ENCODE measurements at places on chromosomes 2 and 18.

DNA sequence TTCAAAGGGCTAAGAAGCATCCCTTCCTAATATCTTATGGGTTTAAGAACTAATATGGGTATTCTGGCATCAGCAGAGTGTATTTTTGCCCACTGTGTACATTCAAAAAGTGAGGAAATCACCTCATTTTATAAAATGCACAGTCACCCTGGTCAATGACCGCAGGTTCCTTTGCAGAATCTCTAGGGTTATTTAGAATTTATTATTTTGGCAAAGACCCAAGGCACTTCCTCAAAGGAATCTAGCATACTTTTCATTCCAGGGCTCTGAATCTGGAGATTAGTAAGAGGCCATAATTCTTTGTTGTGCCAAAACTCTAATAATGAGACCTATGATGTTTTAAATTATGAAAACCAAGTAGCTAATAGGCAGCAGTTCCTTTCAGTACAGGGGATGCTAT, 27.2 kb upstream of the CDH2 start:
- no peak for ATAC-seq

DNA sequence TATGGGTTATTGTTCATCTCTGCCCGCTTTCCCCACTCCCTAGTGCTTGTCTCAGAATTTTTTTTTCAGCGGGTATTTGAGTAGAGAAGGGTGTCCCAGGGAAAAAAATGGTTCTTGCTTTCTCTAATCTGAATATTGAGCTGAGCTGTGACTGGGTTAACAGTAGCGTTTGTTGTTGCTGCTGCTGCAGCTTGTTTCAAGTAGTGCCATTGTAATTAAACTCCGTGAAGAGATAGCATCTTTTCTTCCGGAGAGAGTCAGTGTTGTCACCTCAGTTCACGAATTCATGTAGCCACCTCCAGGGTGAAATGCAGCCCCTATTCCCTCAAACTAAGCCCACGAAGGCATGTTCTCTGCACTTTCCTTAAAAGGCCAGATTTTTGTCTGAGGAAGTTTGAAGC, 1.5 kb upstream of the AAK1 start:
- ATAC-seq: no peak

DNA sequence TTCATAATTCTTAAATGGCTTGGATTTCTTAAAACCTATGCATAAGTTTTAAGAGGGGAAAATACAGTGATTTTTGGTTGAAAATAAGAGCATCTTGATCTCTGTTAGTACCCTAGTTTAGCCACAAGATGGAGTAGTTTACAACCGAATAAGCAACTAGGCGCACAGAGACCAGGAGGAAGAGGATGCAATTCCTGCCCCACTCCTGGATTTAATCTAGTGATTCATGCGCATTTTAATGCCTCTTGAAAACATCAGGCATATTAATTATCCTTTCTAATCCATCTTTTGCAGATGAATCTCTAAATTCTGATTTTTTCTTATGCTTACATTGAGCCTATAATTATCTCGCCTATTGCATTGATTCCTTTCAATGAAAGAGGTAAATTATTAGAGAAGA, 76.7 kb downstream of the MRPS9 start:
- ATAC-seq: no peak

- ATAC-seq: peak; percentile 10
Observed at GRCh38 chr2:39512941-39513340, 75.9 kb upstream of the MAP4K3 start.

GRCh38 chr2:80068038-80068731, 236.4 kb downstream of the LRRTM1 start:
- ATAC-seq: no peak

GRCh38 chr18:80194874-80195570, 52.3 kb downstream of the PARD6G start:
- peak; percentile 86 for ATAC-seq

GRCh38 chr18:54946149-54946581, 13.1 kb downstream of the CCDC68 start:
- peak; percentile 87 for ATAC-seq

- ATAC-seq: no peak
Observed at GRCh38 chr2:56348392-56349210, 164.8 kb downstream of the CCDC85A start.

DNA sequence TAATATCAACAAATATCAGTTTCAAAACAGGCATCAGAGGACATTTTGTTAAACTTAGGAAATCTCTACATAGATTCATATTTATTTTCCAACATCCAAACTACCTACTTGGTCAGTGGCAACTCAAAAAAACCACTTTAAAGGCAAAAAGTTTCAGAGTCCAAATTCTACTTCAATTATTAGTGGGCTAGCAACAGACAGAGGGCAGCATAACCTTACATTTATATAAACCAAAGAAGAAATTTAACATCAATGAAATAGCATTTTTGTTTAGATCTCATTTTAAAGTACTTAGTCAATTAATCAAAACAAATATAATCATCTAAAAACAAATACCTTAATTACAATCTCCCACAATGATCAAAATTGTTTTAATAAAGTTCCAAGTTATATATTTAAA, 33.3 kb downstream of the RTTN start:
- ATAC-seq: no peak

DNA sequence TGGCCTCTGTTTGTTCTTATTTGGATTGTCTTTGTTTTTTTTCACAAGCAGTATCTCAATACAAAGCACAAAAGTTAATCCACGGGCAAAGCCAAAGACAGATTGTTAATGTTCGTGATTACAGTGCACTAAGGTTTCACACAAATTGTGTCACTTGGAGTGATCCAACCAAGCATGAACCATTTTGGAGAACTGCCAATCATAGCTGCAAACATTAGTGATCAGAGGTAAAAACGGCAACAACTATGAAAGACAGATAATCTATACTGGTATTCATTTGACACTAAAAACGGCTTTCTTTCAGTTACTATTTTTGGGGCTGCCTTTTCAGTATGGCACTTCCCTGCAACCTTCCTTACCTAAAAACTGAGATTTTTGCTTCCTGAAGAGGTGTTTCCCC, 213.1 kb upstream of the GULP1 start:
- ATAC-seq: no peak

- no peak for ATAC-seq
Observed at GRCh38 chr2:120920454-120921148, 184.9 kb downstream of the GLI2 start.

- no peak for ATAC-seq
Observed at GRCh38 chr2:41464395-41464794, 583.4 kb upstream of the PKDCC start.

DNA sequence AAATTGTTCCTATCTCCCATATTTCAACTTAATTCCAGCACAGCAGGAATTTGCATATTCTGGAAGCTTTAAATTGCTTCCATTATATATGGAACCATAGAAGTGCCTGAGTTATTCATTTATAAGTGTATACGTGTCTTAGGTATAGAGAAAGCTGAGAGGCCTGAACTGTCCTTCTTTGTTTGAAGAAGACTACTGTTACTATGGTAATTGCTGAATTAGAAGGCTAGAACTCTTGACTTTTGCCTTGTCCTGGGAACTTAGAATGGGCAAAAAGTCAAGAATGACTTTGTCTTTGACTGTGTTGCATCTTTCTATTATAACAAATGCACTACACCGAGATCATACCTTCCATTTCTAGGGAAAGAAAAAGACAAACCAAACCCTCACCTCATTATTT, 15.7 kb downstream of the CAMKMT start:
- ATAC-seq: no peak

- ATAC-seq: no peak
Observed at GRCh38 chr18:49839012-49839411, 25.7 kb upstream of the ACAA2 start.

- ATAC-seq: no peak
Observed at GRCh38 chr2:173903601-173904394, 61.4 kb downstream of the SP3 start.

- ATAC-seq: no peak
Observed at GRCh38 chr18:48095726-48096125, 165.3 kb upstream of the SMAD2 start.

GRCh38 chr2:198545411-198545810, 741.0 kb downstream of the PLCL1 start:
- ATAC-seq: no peak

GRCh38 chr18:55577812-55578539, 10.0 kb downstream of the TCF4 start:
- ATAC-seq: no peak

DNA sequence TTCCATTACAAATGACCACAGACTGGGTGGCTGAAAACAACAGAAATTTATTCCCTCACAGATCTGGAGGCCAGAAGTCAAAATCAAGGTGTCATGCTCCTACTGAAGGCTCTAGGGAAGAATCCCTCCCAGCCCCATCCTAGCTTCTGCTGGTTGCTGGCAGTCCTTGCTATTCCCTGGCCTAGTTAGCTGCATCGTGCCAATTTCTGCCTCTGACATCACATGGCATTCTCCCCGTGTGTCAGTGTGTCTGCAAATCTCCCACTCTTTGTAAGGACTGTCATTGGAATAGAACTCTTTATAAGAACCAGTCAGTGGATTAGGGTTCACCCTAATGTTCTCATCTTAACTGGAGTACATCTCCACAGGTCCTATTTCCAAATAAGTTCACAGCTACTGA, 30.5 kb upstream of the NCKAP5 start:
- no peak for ATAC-seq

- no peak for ATAC-seq
Observed at GRCh38 chr2:64323197-64323596, 130.8 kb upstream of the LGALSL start.

GRCh38 chr2:137287913-137288639, 522.7 kb downstream of the THSD7B start:
- no peak for ATAC-seq

- no peak for ATAC-seq
Observed at GRCh38 chr18:67421651-67422050, 94.9 kb downstream of the DSEL start.

- no peak for ATAC-seq
Observed at GRCh38 chr2:178221556-178221955, 27.2 kb downstream of the OSBPL6 start.

DNA sequence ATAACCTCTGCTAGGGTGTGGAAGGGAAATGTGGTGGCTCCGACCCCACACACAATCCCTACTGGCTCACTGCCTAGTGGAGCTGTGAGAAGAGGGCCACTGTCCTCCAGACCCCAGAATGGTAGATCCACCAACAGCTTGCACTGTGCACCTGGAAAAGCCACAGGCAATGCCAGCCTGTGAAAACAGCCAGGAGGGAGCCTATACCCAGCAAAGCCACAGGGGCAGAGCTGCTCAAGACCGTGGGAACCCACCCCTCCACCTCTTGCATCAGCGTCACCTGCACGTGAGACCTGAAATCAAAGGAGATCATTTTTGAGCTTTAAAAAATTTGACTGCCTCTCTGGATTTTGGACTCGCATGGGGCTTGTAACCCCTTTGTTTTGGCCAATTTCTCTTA, 249.0 kb upstream of the CDH2 start:
- ATAC-seq: no peak

DNA sequence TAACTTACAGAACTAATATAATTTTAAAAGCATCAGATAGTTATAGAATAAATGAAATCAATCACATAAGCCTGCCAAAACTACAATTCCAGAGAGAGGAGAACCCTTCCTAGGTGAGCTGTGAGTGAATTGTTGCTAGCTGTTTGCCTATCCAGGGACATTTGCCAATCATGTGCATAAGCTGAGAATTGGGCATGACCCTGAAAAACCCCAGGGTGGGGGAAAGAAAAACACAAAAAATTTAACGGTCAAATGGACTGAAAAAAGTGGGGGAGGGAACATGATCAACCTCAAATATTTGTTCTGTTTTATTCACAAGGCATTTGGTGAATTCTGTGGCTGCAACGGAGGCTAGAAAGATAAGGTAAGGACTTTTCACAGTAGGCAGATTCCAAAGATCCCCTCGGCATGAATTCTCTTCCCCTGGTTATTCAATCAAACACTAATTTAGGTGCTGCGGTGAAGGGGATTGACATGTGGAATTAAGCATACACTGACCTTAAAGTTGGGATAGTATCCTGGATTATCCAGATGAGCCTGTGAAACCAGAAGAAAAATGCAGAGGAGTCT, 203.9 kb upstream of the RGPD4 start:
- no peak for ATAC-seq

- no peak for ATAC-seq
Observed at GRCh38 chr2:104690255-104690984, 163.5 kb upstream of the POU3F3 start.

GRCh38 chr2:184541591-184541990, 56.7 kb upstream of the ZNF804A start:
- no peak for ATAC-seq
